ENCODE measurements at places on chromosomes 6 and 20. TPM values are rescaled to one million over a fixed set of nuclear protein-coding genes. Genes with fewer than 3 reads are reported as not detected.

DNA sequence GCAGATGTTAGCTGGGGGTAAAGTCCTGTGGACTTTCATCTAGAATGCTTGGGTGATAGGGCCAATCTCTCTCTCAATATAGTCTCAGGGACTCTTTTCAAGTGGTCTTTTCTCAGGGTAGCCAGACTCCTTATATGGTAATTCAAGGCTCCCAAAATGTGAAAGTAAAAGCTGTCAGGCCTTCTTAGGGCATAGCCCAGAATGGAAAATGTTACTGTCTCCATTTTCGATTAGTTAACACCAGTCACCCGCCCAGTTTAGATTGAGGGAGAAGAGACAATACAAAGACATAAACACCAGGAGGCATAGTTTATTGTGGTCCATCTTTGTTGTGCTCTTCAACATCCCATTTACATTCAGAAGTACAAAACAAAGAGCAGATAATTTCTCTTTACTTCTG, 295.8 kb downstream of the EPHA7 start:
- DNase-seq = no peak

- DNase-seq = no peak
Observed at GRCh38 chr20:5888041-5888440, 62.3 kb downstream of the TRMT6 start.

Gene LHFPL5
- total RNA-seq = not detected

Gene OR2J3
- not detected for total RNA-seq

DNA sequence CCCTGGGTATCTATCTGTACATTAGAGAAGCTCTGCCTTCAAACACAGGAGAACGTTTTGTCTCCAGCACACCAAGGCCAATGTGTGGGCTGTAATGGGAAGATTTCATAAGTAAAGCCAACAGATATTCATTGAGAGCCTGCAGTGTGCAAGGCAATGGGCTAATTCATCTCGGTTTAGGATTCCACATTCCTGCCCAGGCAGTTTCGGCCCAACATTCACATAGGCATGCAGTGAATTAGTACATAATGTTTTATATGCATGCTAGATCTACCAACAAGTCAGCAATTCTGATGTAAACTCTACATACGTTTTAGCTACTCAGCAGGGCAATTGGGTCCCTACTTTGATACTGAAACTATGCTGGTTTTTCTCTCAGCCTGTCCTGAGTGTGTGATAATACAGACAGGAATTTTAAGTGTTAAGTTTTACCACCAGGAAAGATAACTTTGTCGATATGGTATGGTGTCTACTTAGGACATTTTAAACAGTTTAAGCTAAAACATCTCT, 46.9 kb upstream of the NAA20 start:
- DNase-seq = no peak

DNA sequence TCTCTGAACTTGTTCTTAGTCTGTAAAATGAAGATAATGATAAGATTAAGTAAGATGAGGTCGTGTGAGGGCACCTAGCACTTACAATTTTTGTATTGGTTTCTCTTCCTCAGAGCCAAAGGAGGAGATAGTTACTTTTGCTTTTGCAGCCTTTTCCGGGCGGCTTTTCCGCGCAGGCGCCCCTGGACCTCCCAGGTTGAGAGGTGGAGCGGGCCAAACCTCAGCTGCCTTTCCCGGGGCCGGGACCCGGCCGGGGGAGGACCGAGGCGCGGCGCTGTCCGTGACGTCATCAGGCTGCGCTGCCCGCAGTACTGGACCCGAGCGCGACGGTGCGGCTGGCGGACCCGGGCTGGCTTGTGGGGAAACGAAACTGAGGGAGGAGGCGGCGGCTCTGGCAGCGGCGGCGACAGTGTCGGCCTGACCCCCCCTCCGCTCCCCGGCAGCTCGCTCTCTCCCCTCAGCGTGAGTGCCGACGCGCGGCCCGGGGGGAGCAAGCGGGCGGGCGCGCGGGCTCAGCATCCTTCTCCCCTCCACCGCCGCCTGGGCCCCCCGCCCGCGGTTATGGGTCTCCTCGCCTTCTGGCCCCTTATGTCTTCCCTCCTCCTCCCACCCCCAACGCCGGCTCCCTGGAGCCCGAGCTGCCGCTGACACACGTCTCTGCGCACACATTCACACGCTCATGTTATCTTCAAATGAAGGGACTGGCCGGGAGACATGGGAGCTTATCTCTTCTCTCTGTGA, at the start of gene CMTR1:
TSS of gene CMTR1 (plus strand) at position 306 of the 741 bp plus-strand sequence. CDS start 2,409 bp downstream, outside the sequence.
- DNase-seq = peak; percentile 59

GRCh38 chr6:58290177-58290576, 972.7 kb downstream of the PRIM2 start:
- DNase-seq = no peak

Gene NUS1
- total RNA-seq = 77.7 TPM

GRCh38 chr6:22827760-22828159, 258.4 kb downstream of the HDGFL1 start:
- DNase-seq = no peak

DNA sequence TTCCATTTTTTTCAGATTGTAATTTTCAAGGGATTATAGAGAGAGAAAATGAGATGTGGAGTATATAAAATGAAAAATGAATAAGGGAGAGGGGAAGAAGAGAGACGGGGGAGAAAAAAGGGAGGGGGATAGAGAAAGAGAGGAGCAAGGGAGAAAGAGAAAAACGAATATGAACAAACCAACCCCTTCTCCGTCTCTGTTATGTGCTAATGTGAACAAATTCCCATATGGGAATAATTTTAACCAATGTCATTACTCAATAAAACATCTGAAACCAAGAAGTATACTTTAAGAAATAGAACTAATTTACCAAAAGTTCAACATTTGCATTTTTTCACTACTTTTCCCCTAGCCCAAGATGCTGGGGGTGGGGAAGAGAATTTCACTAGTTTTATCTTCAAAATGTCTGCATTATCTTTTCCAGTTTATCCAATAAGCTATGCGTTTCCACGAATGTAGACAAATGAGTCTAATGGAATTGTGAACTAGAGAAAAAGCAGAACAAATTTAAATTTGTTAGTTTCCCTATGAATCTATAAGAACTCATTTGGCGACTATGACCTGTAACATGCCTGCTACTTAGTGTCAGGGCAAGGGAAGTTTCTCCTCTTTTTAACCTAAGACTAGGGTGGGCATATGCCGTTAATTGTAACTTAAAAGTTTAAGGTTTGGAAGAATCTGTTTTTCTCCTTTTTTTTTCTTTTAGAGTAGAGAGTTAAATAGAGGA, 286.3 kb downstream of the BTBD9 start:
- DNase-seq = no peak

Gene ARMH2
- not detected for total RNA-seq

GRCh38 chr20:23105193-23105592, 19.1 kb upstream of the CD93 start:
- no peak for DNase-seq

DNA sequence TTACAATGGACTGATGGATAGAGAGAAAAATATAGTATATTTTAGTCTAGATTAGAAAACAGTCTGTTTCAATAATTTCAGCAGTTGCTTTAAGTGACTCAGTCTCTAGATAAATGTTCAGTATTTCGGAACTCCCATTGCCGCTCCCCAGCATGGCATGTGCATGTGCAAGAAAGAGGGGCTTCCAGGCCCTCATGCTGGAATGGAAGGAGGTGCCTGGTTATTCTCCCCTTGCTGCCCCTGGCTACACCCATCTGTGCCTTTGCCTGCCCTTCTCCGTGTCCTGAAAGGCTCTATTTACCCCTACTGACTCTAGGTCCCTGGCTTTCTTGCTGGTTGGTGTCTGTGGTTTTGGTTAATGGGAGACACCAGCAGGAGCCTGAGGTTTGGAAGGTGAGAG, 115.7 kb upstream of the IFNGR1 start:
- no peak for DNase-seq

DNA sequence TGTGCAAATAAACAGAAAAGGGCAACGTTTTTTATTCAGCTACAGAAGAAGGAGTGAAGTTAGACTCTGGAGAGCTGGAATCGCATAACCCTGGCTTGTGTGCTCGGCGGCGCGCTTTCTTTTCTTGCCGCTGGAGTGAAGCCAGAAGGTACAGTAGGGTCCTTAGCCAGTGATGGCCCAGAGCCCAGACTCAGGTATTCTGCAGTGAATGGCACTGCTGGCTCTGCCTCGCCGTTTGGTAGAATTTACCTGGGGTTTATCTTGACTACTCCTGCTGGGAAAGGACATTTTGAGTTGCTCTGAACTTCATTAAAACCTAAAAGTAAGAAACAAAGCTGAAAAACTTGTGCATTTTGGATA, 56.9 kb upstream of the TIAM2 start:
- DNase-seq = no peak

Gene JPH2
- total RNA-seq = 1.5 TPM

Gene PRR18
- 0.23 TPM for total RNA-seq

GRCh38 chr6:113530769-113531168, 326.4 kb upstream of the MARCKS start:
- no peak for DNase-seq

Gene PRDM13
- total RNA-seq = 0.09 TPM

DNA sequence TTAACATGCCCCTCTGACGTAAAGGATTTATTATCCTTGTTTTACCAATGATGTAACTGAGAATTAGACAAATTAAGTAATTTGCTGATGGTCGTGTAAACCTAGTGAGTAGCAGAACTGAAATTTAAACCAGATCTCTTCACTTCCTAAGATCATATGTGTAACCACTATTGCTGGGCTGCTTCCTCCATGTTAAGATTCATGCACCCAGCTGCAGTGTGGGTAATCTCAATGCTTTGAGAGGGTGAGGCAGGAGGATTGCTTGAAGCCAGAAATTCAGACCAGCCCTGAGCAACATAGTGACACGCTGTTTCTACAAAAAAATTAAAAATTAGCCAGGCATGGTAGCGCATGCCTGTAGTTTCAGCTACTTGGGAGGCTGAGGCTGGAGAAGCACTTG, 97.9 kb downstream of the L3MBTL3 start:
- no peak for DNase-seq

- no peak for DNase-seq
Observed at GRCh38 chr20:20463933-20464374, 96.0 kb downstream of the INSM1 start.

- DNase-seq = no peak
Observed at GRCh38 chr6:45920819-45921511, 94.7 kb downstream of the CLIC5 start.

DNA sequence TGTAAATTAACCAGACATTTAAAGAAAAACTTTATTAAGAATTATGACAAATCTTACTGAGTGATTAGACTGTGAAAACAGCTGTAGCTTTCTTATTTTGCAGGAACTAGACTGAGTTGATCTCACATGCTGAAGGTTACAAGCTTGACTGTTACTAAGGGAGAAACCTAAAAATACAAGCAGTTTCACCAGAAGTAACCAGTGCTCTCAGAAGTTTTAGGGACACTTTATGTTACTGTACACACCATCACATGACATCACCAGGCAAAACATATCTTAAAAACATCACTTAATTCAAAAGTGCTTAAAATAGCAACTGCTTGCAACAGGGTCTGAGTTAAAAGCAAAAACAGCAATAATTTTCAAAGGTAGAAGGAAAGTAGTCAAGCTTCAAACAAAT, 5.4 kb downstream of the FBXO30 start:
- no peak for DNase-seq

Gene MAP3K5
- 2.4 TPM for total RNA-seq

DNA sequence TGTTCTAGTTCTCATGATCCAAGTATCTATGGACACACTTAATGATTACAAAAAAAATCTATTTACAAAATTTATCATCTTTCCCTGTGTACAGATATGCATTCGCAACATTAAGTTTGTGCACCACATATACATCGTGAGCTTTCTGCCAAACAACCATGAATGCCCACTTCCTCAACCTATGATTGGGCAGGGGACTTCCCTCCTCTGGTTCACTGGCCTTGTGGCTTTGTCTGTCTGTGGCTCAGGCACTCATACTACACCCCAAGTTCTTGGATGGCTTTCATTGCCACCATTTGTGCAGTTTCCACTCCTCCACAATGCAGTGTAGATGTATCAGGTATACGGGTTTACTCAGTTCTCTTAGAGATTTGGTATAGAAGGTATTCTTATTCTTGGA, 74.9 kb downstream of the HS3ST5 start:
- DNase-seq = no peak

DNA sequence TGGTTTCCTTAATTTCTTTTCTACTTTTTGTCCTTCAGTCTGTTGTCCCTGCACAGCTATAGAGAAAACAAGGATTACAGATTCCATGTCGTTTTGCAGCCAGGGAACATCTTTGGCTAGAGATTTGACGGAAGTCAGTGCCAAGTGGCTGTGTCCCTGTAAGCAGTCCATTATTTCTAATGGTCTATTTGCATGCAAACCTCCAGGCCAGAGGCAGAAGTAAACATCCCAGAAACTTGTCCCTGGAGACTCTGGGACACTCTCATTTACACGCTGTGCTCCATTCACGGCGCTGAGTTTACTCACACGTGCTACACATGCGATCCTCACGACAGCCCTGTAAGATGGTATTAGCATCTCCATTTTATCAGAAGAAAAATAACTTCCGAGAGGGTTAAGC, 355.5 kb downstream of the PRKN start:
- DNase-seq = no peak

Gene LGSN
- 0.19 TPM for total RNA-seq

Gene TP53TG5
- not detected for total RNA-seq

GRCh38 chr20:4050203-4050980, 35.0 kb upstream of the RNF24 start:
- no peak for DNase-seq

DNA sequence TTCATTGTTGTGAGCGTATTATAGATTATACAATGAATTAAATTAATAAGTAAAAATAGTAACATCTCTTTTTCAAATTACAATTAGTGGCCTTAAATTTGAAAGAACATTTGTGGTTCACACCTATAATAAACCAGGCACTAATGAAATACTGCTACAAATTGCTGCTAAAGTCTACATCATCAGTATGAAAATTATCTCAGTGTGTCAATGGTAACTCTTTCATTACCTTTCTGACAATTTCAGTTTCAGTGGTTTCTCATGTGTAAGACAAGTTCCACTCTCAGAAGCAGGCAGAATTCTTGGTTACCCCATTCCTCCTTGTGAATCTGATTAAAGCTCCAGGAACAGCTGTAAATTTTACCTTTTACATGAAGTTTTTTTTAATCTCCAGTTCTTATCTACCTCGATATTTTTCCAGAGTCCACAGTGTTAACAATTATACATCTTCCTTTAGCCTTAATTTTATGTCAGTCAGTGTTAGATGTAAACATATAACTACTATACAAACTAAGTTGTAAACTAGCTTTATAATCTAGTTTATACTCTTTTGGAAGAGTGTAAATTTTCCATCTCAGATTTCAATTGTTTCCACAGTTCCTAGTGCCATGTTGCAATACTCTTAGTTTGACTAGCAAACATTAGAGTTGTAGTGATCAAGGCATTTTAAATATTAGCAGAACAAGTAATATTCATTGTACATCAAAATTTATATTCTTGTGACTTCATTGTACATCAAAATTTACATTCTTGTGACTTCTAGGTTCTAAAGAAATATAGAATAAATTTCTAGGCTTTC, 1038.4 kb downstream of the EPHA7 start:
- no peak for DNase-seq

- DNase-seq = no peak
Observed at GRCh38 chr20:59831024-59831915, 102.2 kb downstream of the SYCP2 start.

Gene FOXA2
- total RNA-seq = 0.34 TPM

Gene STMND1
- total RNA-seq = not detected

- no peak for DNase-seq
Observed at GRCh38 chr20:56440346-56441007, 27.9 kb upstream of the RTF2 start.

Measured in H1 (cell line).